ENCODE measurements at places on chromosomes 5 and 9. TPM values are rescaled to one million over a fixed set of nuclear protein-coding genes. Genes with fewer than 3 reads are reported as not detected.

PHF24 gene
- 0.25 TPM for total RNA-seq

CCDC171 gene
- 2.9 TPM for total RNA-seq

FOXE1 gene
- total RNA-seq = 7.9 TPM

HTR1A gene
- not detected for total RNA-seq

IFNK gene
- not detected for total RNA-seq

NREP gene
- total RNA-seq = 6.1 TPM

TTLL11 gene
- 11.0 TPM for total RNA-seq

SYNPO gene
- 16.7 TPM for total RNA-seq

CD14 gene
- total RNA-seq = 48.4 TPM

OR2V1 gene
- total RNA-seq = not detected

SDHA gene
- total RNA-seq = 84.7 TPM

NR2F1 gene
- 97.2 TPM for total RNA-seq

CAMSAP1 gene
- 20.9 TPM for total RNA-seq

DBH gene
- 12.0 TPM for total RNA-seq

PNPLA7 gene
- 16.2 TPM for total RNA-seq

MYO10 gene
- 22.1 TPM for total RNA-seq

RFK gene
- total RNA-seq = 16.7 TPM

DEPDC1B gene
- 0.74 TPM for total RNA-seq

EDIL3 gene
- 15.2 TPM for total RNA-seq

ADGRV1 gene
- total RNA-seq = 10.6 TPM

NOXA1 gene
- 2.9 TPM for total RNA-seq

BARHL1 gene
- total RNA-seq = not detected

DOLPP1 gene
- total RNA-seq = 3.2 TPM

EGFLAM gene
- total RNA-seq = 15.2 TPM

EPB41L4B gene
- total RNA-seq = 4.7 TPM

AGXT2 gene
- total RNA-seq = not detected

GABRB2 gene
- total RNA-seq = under 0.01 TPM

PTGS1 gene
- 12.0 TPM for total RNA-seq

BTNL3 gene
- total RNA-seq = not detected

CCL27 gene
- not detected for total RNA-seq

FCN2 gene
- not detected for total RNA-seq

GFPT2 gene
- 47.9 TPM for total RNA-seq

SMIM32 gene
- total RNA-seq = not detected

ADAMTS19 gene
- 1.7 TPM for total RNA-seq

TUBB4B gene
- 312 TPM for total RNA-seq

ANGPTL2 gene
- total RNA-seq = 65.8 TPM

FAM200C gene
- 2.5 TPM for total RNA-seq

SLC25A48 gene
- 0.49 TPM for total RNA-seq

FST gene
- 5.6 TPM for total RNA-seq

DRD1 gene
- not detected for total RNA-seq

SLC25A2 gene
- total RNA-seq = not detected

SV2C gene
- 3.4 TPM for total RNA-seq

SVEP1 gene
- 84.5 TPM for total RNA-seq

SEMA6A gene
- total RNA-seq = 28.7 TPM

PFN3 gene
- not detected for total RNA-seq

CCDC152 gene
- total RNA-seq = not detected

CORO2A gene
- 17.4 TPM for total RNA-seq

MYMK gene
- not detected for total RNA-seq

NSMF gene
- 35.1 TPM for total RNA-seq

CDH9 gene
- total RNA-seq = not detected

PCDHGA10 gene
- total RNA-seq = 10.6 TPM

C9orf152 gene
- total RNA-seq = 0.49 TPM

PCDHB7 gene
- total RNA-seq = 0.98 TPM

CYFIP2 gene
- 27.7 TPM for total RNA-seq
